ENCODE measurements at places on chromosomes 11 and 22.

DNA sequence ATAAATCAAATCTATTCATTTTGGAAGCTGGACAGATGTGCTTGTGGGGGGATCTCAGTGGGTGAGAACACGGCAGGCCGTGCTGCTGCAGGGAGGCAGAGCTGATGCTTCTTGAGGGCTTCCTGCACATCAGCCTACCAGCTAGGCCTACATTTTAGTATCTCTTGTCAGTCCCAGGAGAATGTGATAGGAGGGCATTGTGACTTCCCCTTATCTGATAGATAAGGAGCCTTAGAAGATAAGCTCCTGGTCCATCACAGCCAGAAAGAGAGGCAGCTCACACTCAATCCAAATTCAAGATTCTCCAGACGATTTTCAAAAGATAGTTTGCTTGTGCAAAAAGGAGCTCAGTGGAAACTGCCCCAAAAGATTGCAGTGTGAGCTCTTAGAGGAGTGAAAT is 89.0 kb downstream of the SHANK2 start:
- no peak for DNase-seq

- no peak for DNase-seq
Measured at GRCh38 chr11:61080986-61081590, 21.2 kb upstream of the CD5 start.

GRCh38 chr11:119599864-119600541 is 129.0 kb downstream of the NECTIN1 start:
- DNase-seq: no peak

DNA sequence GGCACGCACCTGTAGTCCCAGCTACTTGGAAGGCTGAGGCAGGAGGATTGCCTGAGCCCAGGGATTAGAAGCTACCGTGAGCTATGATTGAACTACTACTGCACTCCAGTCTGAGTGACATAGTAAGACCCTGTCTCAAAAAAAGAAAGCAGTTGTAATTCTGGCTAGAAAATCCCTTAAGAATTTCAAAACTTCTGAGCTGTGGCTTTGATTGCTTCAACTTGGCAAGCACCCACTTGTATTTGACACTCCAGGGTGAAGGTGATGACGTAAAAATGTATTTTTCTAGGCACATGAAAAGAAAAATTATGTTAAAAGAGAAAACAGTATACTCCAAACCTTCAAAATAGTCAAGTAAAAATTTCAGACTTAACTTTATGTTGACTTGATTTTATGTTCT is 23.6 kb upstream of the ALKBH3 start:
- peak; percentile 35 for DNase-seq

DNA sequence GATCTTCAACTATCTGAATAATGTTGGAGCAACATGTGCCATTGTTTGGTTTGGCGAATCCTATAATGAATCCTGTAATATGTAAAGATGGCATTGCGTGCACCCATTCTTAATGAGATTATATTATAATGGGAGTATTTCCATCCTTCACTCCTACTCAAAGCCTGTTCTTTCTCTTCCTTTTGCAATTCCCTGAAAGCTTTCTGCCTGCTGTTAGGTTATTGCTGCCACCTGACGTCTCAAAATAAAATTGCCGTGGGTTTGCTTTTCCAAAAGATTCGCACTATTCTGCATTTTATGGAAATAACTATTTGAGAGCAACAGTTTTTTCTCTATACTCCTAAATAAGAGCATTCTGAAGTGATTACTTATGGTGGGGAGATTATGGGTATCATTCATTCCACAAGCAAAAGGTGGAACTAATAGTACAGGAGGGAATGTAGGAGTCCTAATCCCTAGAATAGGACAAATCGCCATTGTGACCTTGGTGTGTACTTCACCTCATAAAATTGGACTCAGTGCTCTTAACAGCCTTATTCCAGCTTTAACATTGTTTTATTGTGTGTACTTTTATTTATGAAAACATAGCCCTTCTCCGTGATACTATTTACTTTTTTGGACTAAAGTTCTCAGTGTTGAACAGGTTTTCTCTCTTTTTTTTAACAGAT is 69.6 kb upstream of the ALKBH3 start:
- DNase-seq: no peak

Data from suppressor macrophage treated with lipopolysaccharide for 4 hours (primary cell).